ENCODE measurements at places on chromosomes 11 and 22.

DNA sequence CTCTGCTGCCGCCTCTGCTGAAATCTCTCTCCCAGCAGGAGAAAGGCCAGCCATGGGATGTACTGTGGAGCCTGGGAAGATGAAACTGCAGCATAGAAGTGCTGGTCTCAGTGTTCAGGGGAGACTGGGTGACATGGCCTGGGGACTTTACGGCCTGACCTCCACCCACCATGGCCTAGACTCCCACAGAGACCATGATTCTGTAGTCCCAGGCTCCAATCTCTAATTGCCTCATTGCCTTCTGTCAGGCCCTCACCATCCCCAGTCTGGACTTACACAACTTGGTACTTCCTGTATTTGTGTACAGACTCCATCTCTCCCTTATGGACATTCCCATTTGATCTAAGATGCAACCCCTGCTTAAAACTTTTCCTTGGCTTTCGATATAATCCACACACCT, 43.1 kb downstream of the TRAF6 start:
- no peak for DNase-seq

DNA sequence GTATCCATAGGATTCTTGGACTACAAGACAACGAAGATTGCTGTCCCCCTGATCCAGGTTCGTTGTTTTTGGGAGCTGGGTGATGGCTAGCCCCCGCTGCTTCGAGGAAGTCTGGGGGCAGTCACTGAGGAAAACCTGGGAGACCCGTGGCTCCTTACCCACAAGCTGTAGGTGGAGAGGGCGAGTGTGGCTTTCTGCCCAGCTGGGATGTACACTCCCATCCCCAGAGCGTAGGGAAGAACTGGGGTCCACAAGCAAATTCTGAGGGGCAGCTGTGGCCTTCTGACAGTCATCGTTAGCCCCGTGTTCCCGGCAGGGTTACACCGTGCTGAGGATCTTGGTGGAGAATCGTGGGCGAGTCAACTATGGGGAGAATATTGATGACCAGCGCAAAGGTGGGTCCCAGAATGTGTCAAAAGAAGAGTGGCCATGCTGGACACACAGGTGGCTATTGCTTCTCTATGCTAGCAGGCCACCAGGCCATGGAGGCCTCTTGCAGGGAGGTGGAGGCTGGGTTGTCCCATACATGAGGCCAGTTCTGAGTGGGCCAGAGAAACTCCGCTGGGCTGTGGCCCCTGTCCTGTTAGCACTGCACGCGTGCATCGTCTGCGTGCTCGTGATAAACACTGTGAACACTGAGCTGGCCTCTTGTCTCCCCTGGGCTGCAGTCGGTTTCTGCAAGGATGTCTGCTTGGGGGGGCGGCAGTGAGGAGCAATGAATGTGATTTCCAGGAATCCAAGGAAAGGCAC, 39.8 kb downstream of the GLB1L2 start:
- no peak for DNase-seq

DNA sequence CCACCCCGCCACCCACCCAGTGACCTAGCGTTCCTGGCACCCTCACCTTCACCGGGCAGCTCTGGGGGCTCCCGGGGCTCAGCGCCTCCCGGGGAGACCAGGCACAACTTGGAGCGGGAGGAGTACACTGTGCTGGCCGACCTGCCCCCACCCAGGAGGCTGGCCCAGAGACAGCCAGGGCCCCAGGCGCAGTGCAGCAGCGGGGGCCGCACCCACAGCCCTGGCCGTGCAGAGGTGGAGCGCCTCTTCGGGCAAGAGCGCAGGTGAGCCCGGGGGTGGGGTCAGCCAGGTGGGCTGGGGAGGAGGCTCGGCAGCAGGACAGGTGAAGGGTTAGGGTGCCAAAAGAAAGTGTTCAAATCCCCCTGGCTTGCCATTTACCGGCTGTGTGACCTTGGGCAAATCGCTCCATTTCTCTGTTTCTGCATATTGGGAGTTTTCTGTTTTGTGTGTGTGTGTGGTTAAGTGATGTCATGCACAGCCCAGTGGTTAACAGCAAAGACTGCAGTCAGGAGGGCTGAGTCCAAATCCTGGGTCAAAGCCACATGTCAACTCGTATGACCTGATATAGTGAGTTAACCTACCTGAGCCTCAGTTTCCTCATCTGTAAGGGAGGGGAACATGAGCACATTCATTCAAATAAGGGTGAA, 29.5 kb downstream of the TRIOBP start:
- no peak for DNase-seq

DNA sequence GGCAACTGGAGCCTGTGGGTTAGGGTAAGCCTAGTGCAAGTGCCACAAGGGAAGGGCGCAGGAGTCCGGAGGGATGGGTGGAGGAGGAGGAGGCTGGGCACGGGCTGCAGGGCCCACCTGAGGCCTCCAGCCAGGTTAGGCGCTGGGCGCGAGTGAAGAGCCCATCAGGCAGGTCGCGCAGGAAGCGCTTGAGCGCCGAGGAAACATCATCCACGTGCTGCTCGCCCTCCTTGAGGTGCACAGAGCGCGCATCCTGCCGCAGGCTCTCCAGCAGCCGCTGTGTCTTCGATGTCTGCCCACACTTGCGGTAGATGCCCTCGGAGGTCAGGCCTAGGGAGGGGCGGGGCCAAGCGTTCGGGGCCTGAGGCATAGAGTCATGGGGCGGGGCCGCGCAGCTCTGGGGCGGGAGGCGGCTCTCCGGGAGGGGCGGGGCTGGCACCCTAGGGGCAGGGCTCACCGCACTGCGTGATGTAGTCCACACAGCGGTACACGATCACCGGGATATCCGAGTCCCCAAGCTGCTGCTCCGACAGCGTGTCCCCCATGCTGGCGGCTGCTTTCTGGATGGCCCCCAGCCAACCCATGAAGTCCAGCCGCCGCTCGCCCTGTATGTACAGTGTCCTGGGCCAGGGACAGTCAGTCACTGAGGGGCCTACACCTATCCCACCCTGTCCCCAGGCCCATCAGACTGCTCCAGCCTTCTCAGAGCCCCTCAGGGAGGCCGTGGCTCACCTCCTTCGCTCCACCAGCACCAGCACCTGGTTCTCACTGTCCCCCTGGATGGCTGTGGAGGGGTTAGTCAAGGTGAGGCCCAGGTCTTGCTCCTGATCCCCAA, 22.9 kb upstream of the PDE2A start:
- DNase-seq, result no peak

DNA sequence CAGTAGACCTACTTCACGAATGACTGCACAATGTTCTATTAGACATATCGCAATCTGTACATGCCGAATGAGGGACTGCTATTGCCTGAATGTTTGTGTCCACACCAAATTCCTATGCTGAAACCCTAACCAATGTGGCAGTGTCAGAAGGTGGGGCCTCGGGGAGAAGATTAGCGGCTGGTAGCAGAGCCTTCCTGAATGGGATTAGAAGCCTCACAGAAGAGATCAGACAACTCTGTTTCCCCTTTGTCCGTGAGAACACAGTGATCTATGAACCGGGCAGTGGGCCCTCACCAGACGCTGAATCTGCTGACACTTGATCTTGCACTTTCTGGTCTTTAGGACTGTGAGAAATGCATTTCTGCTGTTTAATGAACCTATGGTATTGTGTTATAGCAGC, 33.1 kb downstream of the LRFN4 start:
- DNase-seq, result no peak

DNA sequence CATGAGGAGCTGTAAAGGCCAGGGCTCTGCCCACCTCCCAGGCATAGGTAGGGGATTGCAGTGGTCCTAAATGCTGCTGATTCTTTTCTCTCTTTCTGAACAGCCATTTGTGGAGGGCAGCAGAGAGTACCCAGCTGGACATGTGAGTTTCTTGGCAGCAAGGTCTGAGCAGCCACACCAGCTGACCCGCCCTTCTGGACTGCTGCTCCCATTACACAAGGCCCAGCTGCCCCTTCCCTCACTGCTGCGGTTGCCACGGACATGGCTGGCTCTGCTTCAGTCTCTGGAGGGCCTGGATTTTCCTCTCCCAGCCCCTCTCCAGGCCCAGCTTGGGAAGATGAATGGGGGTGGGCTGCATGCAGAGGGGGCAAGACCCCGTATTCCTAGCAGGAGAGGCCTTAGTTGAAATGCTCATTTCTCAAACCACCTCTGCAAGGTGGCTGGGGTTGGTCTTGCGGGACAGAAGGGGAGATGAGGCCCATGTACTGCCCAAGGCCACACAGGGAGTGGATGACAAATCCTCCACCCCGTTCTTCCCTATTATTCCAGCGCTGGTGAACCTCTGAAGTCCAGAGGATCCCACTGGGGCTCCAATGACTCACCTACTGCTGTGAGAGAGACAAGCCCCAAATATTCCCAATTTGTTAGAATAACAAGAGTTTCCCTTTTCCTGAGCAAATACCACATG, 4.6 kb downstream of the LGALS12 start:
- DNase-seq, result peak; percentile 65

DNA sequence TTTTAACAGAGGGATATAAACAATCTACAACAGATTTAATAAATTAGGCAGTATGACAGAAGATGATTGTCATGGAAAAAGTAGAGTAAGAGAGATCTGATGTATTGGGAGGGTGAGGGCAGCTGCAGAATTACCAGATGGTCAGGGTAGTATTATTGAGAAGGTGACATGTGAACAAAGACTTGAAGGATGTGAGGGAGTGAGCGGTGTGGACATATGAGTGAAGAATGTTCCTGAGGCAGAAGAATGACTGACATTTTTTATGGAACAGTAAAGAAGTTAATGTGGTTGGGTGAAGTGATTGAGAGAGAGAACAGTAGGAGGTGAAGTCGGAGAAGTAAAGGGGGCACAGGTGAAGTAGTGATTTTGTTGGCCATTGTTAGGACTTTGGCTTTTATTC, 42.4 kb upstream of the HIPK3 start:
- no peak for DNase-seq

- peak; percentile 88 for DNase-seq
Observed at GRCh38 chr22:20566420-20567260, 59.2 kb downstream of the MED15 start.

DNA sequence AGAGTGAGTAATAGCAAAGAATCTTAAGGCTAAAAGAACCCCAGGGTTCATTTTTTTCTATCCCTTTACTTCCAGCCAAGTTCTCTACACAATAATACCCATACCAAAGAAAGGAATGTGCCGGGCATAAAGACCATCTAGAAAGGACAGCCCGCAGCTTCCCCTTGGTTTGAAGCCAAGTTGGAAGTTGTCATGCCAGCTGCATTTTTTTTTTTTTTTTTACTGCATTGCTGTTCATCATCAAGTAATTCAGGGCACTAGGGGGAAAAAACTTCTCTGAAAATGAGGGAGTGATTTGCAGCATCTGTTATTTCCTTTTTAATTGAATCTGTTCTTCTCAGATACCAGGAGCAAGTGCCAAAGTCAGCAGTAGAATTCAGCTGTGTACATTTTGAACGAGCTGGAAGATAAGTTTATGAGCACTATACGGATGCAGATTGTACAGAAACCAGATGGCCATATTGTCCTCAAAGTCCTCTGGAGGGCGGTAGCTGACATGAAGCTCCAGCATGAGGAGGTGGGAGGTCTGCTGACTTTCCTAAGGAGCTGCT, 56.4 kb downstream of the UBASH3B start:
- peak; percentile 53 for DNase-seq

DNA sequence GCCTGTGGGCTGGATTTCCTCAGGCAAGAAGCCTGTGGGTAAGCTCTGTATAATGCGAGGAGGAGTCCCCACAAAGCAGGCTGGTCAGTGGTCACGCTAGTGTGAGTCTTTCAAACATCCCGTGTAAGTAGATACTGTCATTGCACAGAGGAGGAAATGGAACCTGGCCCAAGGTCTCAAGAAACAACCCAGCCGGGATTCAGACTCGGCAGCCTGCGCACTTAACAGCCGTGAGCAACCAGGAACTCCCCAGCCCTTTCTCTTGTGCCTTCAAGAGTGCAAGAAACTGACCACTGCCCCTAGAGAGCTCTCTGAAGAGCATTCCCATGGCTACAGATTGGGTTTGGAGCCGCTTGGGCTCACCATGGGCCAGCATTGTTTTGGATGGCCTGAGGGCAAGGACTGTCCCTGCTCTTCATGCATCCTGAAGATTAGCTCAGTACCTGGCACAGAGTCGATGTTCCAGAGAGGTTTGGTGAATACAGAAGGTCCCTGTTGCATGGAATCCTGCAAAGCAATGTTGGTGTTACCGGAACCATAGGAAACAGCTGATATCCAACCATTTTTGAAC, 6.0 kb downstream of the MPST start:
- no peak for DNase-seq

DNA sequence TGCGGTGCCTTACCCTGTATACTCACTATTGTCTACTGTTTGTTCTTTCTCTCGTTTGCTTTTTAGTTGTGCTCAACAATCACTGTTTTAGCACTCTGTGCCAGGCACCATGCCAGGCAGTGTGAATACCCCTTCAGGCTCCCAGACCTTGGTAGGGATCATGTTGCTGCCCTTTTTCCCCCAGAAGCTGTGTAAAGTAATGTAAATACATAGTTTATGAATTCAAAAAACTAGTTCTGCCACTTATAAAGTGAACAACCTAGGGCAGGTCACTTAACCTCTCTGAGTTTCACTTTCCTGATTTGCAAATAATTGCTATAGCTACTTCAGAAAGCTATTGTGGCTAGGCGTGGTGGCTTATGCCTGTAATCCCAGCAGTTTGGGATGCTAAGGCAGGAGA, 81.0 kb upstream of the CTSC start:
- no peak for DNase-seq

DNA sequence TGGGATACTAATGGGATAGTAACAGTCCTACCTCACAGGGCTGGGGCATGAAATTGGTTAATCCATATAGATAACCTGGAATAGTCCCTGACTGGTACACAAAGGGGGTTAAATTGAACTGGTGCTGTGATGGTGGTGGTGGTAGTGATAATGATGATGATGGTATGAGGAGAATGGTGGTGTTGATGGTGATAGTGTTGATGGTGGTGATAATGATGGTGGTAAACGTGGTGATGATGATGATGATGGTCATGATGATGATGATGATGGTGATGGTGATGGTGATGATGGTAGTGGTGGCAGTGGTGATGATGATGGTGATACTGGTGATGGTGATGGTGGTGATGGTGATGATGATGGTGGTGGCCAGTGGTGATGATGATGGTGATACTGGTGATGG, 38.7 kb downstream of the SMIM38 start:
- DNase-seq, result no peak

DNA sequence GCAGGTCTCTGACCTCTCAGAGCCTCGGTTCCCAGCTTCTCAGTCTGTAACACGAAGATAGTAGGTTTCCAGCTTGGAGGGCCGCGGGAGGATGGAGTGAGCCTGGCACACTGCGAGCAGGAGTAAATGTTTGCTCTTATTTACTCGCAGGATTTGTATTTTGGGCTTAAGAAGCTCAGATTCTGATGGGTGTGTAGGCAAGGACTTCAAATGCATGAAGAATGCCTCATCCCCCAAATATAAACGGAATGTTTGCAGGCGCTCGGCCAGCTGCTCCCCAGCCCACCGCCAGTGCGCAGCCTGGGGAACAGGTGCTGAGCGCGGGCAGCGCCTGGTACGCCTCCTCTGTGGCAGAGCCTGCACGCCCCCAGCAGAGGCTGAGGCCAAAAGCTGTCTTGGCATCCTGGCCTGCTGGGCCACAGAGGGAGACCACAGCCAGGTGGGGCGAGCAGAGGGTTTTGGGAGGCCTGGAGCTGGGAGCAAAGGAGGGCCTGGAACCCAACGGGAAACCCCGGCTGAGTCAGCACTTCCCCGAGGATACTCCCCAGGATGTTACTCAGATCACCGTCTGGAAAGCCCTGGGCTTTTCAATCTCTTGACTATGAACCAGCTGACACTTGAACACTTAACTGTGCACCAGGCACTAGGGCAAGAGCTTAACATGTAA, 9.4 kb downstream of the EHD1 start:
- DNase-seq, result peak; percentile 83

Measured in fibroblast of skin of right biceps (primary cell).